ENCODE measurements at places on chromosomes 11 and 22.

DNA sequence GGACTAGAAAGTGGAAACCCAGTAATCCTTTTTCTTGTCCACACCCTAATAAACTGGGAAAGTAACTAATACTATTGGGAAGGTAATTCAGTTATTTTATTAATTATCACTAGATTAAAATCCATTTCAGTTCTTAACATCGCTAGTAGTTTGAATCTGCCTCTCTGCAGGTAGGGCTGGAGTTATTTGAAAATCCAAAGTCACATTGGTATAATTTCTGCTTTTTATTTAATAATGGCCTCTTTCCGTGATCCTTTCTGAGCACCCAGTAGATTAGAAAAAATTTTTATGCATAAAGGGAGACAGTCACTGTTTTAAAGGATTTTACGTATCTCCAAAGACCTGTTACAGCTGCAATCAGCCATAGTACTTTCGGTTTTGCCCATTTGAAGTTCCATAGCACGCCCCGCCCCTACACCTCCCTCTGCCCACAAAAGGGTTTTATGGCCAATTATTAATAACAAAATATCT lies 605 bp upstream of the COPB1 start:
- no peak for DNase-seq

DNA sequence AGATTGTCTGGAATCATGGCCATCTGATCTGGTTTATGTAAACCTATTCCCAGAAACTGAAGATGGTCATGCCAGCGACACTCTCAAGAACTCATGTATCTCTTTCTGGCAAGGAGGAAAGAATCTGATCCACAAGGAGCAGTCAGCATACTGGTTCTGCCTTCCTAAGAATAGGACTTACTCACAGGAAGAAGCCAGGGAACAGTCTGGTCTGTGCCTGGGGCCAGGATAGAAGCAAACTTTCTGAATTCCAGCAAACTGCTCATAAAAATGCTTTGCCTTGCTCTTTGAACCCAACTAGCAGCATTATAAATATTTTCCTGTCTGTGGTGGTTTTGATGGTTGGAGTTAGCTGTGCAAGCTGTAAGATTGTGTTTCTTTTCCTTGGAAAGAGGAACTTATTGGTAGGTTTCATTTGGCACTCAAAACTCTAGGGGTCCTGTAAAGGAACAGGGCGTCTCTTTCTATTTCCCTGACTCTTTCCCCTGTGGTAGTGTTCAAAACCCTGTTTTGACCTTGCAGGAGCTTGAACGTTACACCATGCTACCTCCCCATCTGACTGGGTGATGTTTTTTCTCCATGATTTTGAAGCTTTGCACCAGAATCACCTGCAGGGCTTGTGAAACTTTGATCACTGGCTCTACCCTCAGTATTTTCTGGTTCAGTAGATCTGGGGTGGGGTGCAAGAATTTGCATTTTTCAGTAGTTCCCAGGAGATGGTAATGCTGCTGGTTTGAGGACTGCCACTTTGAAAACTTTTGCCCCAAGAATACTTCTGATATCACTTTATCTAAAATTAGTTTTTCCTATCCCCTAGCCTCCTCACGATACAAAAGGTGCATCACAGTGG lies 627.8 kb upstream of the ANO5 start:
- no peak for DNase-seq

DNA sequence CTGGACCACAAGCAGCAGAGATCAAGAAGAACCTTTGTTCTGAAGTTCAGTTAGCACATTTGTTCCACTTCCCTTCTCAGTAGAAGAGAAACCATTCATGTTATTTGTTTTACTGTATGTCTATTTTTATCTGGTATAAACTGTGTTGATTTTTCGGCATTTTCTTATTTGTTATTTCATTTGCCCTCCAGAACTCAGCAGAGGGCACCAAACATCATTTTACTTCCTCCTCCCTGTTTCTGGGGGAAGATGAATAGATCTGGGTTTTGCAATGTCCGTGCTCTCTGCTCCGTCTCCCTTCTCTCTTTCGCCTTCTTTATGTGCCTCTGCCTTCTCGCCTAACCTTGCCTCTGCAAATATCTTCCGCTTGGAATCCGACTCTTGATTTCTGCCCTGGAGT lies 366.9 kb downstream of the NTM start:
- DNase-seq: no peak

- no peak for DNase-seq
Measured at GRCh38 chr11:47177846-47178245, 1.2 kb upstream of the ARFGAP2 start.

GRCh38 chr11:131618201-131618600 lies 247.8 kb downstream of the NTM start:
- no peak for DNase-seq

All from D721Med (cell line).